Memory B cell (primary cell): ENCODE measurements at places on chromosomes 11 and 22.

DNA sequence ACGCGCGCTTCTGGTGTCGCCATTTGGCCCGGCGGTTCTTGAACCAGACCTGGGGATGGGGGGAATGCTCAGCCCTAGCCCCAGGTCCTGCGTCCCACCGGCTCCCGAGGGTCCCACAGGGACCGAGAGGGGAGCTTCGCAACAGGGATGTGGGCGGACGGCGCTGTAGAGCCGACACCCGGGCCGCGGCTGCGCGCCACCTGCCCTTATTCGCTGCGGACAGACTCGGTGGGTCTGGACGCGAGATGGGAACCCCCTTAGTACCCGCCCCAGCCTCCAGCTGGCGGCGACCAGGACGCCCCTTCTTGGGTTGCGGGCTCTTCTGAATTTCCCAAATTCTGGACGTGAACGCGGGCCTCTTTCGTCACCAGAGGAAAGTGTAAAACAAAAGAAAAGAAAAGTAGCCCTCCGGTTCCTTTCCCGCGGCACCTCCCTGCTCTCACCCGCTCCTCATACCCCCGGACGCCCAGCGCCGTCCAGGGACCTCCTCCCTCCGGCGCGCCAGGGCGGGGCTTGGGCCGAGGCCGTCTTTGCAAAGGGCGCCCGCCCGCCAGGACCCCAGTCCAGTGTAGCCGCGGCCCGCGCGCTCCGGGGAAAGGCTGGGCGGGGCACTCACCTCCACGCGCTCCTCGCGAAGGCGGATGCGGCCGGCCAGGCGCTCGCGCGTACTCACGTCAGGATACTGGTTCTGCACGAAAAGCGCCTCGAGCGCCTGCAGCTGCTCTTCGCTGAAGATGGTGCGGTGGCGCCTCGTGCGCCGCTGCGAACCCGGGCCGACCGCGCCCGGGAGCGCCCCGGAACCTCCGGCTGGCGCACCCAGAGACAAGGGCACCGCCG is 827 bp downstream of the GSC2 start:
- peak; percentile 38 for DNase-seq

GRCh38 chr11:6498121-6498520 is 1.0 kb downstream of the DNHD1 start:
- DNase-seq = no peak

- DNase-seq = no peak
Observed at GRCh38 chr22:28027453-28028448, 108.7 kb upstream of the PITPNB start.

DNA sequence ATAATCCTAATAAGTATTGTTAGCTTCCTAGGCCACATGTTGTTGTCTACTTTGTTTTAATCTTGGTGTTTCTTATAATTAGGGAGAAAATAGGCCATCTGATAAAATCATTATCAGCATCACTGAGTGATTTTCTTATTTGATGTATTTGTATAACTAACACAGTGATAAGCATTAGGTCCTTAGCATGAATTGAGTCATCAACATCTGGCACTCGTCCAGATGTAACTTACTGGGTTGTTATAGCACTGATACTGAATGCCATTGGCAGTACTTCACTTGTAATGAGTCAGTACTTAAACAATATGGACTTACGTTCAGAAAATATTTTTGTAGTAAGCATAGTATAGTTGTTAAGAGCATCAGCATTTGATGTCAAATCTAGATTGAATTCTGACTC is 16.2 kb downstream of the API5 start:
- no peak for DNase-seq

DNA sequence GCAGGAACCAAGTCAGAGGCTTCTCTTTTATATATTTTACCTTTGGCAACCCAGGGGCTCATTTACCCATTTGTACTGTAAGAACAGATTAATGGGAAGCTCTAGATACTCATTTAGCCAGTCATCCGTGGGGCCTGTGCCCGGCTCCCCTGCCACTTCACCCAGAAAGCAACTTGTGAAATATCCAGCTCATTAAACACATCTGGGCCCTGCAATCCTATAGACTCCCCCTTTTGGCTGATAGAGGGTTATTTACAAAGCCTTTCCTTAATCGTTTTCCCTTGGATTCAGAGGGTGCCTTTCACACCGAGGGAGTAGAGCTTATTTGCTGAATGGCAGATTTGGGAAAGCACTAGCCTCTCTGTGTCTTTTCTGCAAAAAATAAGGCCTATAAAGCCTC is 118.7 kb upstream of the SORL1-AS1 start:
- DNase-seq = no peak
